Heart left ventricle (tissue), 16 donors: ENCODE measurements at places on chromosomes 11 and 22.
A peak's percentile ranks its signal among the peaks of the same experiment; 100 is the strongest.

GRCh38 chr22:19880786-19881569 is 26.3 kb upstream of the GNB1L start:
- DNase-seq, result peak; percentile 45

DNA sequence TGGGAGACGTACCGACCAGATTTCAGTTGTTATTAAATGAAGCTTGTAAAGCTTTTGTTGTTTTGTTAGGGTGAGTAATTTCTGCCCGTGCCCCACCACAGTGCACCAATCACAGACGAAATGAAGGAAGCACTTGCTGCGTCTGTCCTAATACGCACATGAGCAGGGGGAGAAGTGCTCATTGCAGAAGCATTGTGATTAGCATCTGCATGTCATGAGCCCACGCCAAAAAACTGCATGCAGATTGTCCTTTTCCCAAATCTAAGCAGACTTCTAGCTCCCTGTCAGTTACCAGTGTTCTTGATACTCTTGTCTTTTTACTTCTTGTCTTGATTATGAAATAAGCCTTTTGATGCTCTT is 15.5 kb downstream of the RBX1 start:
- DNase-seq, result no peak

GRCh38 chr11:120404495-120404894 is 68.3 kb downstream of the ARHGEF12 start:
- no peak for DNase-seq

DNA sequence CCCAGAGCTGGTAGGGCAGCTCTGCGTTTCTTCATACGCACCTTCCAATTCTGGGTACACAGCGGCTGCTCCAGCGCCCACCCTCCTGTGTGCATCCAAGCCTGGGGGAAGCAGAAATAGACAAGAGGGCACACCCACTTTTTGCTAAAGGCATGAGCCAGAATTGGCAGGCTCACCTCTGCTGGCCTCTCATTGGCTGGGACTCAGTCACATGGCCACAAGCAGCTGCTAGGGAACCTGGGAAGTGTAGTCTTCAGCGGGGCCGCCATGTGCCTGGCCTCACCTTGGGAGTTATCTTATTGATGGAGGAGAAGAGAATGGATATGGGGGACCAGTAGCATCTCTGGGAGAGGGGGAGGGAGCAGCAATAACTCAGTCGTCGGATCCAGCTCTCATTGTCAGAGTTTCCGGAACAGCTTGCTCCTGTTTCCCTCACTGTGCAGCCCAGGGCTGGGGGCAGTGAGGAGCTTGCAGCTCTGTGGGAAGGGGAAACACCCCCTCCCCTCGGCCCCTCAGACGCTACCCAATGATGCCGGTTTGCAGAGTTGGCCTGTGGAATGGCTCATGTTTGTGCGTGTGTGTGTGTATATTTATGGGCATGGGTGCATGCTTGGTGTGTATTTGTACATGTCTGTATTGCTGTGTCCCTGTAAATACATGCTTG is 11.8 kb upstream of the MIEF1 start:
- DNase-seq, result peak; percentile 88

DNA sequence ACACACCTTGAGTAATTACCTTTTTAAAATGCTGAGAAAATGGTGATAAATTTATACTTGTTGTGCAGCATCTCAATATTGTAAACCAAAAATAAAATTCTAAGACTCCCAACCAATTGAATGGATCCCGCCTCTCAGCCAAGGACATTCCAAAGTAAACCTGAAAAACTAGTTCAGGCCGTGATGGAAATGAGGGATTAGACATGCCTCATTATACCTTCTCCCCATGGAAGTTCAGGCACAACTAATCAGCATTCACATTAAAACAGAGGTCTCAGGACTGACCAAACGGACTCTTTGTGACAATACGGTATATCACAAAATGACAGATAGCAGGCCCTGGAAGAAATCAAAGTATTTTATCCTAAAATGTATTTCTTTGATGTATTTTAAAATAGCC is 907.4 kb upstream of the RAG2 start:
- no peak for DNase-seq
